Activated effector memory CD4-positive, alpha-beta T cell treated with anti-CD3 and anti-CD28 coated beads, Interleukin-2, amount 50 U/mL, for 16 hours (primary cell): ENCODE measurements at places on chromosomes 5 and 9.

DNA sequence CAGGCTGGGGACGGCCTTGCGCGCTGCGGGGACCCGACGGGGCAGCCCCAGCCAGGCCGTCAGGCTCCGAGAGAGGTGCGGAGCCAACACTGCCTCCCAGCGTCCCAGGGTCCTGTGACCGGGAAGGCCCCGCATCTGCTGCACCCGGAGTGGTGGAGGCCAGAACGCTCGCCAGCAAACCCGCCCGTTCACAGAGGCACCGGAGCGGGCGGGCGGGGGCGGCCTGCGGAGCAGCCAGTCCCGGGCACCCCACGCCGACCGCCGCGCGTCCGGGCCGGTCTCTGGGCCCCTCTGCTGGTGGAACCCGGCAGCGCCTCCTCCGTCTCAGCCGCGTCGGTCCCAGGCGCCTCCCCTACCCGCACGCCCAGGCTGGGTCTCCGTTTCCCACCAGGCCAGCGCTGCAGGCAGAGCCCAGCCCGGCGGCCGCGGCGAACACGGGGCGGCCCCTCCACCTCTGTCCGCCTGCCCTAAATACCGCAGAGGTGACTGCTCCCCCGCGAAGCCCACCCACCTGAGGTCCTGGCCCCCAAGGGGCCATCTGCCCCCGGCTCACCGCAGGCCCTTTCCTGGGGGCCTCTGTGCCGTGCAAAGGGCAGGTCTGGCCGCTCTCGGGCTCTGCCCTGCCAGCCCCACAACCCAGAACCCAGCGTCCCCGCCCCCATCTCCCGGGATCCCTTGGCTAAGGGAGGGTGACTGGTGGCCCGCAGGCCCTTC lies 15.9 kb downstream of the EXD3 start:
- DNase-seq = peak; percentile 84

GRCh38 chr9:72129271-72130156 lies 19.7 kb upstream of the GDA start:
- DNase-seq = no peak

GRCh38 chr9:82987370-82988189 lies 75.4 kb downstream of the RASEF start:
- no peak for DNase-seq

GRCh38 chr9:1604942-1605560 lies 410.1 kb upstream of the SMARCA2 start:
- no peak for DNase-seq

DNA sequence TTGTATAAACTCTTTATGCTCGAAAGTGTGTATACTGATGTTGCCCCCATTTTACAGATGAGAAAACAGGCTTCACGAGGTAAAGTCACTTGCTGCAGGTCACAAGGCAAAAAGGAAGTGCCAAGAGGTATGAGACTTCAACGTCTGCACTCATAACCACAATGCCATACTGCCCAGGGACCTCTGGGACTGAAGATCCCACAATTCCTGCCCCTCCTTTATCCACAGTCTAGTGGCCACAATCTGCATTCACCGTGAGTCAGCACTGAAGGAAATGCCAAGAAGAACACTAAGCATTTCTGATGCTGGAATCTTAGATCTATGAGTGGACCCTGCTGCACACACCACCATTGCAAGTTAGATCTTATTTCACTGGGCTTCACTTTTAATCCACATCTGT lies 37.3 kb downstream of the MED27 start:
- DNase-seq = no peak

GRCh38 chr5:6729386-6730310 lies 16.4 kb downstream of the TENT4A start:
- DNase-seq = peak; percentile 73

DNA sequence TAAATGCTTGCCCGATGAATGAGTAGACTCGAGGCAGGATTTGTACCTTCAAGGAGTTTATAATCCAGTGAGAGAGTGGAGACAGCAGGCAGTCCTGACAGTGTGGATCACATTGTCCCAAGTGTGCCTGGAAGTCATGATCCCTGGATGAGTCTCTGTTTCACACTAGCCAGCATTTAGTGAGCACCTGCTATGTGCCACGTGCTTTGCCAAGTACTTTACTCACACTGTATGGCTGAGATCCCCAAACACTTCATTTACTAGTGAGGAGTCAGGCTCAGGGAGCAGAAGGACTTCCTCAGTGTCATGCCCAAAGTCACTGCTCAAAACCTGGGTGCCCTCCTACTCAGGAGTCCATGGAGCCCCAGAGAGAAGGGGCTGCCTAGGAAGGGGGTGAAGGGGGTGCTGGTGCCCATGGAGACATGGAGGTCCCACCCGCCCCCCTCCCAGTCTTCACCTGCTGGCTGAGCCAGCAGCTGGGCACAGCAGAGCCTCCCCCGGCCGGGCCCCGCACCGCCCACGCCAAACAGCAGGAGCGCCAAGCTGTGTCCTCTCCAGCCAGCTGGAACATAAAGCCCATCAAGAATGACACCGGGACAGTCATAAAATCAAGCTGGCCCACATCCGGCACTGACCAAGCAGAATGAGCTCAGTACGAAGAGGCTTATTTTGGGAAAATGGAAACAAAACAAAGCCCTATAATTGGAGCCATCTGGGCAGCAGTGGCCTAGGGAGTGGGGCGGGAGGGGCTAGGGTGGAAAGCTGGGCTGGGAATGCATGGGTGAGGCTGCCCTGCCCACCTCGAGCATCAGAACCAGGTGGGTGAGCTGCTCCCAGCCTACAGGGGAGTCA lies 10.6 kb downstream of the LAMC3 start:
- no peak for DNase-seq

DNA sequence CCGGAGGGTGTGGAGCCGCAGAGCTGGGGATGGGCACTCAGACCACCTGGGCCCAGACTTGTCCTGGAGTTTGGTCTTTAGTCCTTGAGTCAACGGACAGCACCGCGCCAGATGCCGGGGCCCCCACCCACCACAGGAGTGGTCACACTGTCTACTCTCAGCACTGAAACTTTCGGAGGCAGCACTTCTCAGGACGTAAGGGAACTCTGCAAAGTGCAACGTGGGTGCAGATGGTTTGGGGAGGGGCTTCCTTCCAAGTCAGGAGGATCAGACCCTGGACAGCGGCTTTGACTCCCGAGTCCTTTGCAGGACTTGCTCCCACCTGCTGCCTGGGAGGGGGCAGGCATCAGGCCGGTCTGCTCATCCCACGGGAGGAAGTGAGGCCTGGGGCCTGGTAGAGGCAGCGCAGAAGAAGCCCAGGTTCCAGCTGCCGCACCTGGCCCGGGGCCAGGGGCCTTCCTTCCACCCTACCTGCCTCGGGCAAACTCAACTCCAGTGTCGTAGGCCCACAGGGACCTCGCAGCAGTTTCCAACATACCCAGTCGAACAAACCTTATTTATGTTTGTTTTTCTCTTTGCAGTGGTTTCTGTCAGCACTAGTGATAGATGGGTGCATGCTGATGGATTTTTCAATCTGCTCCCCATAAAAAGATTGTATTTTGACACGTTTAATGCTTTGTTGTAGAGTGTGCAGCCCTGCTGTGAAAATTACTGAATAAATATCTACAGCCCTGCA lies 149.8 kb upstream of the PPP1R26 start:
- peak; percentile 53 for DNase-seq

DNA sequence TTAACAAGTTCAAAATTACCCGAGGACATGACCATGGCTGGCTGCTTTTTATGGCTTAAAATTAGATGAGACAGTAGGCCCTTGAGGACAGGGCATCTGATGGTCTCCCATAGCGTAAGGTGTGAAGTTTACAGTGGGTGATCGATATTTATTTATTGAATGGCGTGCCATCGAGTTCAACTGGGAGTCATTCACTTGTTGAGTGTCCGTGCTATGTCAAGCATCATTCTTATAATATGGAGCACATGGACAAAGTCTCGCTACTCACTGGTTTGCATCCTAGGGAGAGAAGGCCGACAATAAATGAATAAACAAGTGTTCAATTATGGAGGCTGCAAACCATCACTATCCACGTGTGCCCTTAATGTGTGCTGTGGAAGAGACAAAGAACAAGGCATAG lies 277.2 kb downstream of the ARHGEF28 start:
- no peak for DNase-seq

DNA sequence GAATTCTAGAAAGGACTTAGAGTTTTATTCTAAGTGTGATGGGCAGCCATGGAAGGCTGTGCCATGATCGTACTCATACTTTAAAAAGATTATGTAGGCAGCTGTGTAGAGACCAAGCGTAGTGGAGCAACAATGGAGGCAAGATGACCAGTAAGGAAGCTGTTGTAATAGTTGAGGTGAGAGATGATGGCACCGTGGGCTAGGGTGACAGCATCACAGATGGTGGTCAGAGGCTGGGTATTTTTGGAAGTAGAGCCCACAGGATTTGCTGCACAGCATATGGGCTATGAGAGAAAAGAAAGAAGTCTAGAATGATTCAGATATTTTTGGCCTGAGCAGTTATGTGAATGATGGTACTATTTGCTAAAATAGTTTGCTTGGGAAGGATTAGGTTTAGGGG lies 7.7 kb downstream of the ARHGAP26 start:
- no peak for DNase-seq
